ENCODE measurements at places on chromosomes 4 and X.

GRCh38 chr4:106291678-106292077 is 24.3 kb downstream of the TBCK start:
- DNase-seq, result no peak

- DNase-seq, result no peak
Measured at GRCh38 chrX:108833993-108834392, 97.6 kb upstream of the IRS4 start.

- no peak for DNase-seq
Measured at GRCh38 chrX:15786915-15787314, 3.4 kb upstream of the ZRSR2 start.

DNA sequence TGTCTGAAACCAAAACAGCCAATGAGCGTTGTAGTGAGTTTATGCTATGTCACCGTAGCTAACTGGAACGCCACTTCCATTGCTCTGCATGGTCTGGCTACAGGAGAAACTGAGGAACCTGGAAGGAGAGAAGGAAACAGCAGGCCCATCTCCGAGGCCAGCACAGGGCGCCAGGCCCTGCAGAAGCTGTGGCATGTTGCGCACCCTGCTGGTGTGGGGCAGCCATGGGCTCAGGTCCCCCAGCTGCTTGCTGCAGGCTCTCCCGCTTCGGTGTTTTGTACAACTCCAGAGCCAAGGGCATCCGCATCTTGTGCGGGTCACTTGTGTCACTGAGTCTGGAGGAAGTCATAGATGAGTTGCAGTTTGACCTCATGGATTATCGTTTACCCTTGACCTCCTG is 89.2 kb downstream of the AFAP1 start:
- DNase-seq, result no peak

- no peak for DNase-seq
Measured at GRCh38 chrX:47849778-47850177, 13.1 kb downstream of the ZNF81 start.

- DNase-seq, result no peak
Measured at GRCh38 chr4:42519803-42520417, 122.6 kb downstream of the SHISA3 start.

GRCh38 chrX:21843179-21843578 is 3.8 kb downstream of the MBTPS2 start:
- DNase-seq, result no peak

- DNase-seq, result no peak
Measured at GRCh38 chr4:56666279-56666678, 14.8 kb downstream of the HOPX start.

DNA sequence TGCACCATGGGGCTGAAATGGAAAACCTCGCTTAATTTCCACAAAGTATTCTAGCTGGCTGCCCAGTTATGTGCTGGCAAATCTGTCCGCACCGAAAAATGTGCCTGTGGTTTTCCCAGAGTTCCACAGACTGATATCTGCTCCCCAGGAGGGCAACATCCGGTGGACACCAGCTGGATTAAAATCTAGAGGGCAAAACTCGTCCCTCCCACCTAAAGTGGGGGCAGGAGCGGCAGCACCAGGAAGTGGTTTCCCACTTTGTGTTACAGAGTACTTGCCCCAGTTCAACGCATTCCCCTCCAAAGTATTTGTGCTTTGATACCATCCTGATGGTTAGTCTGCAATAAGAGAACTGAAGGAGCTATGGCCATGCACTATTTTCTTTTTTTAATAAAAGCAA is 187.6 kb downstream of the TSPAN5 start:
- no peak for DNase-seq

GRCh38 chr4:41013746-41014145 is 200.6 kb downstream of the APBB2 start:
- DNase-seq, result no peak

DNA sequence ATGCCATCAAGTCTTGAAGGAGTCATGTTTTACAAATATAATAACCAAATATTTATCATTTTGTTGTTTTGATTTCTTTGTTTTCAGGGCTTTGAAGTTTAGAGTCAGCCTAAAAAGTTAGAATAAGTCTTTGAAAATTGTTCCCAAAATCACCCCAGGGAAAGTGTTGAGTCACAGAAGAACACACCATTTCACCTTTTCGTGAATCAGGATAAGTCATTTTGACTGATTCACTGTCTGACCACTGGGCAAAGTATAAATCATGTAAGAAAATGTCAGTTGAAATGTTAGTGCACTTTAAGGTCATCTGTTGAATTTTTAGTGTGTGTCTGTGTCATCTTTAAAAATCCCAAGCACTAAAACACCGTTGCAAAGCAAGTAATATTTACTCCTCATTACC is 1320.1 kb downstream of the RPA4 start:
- DNase-seq, result no peak

DNA sequence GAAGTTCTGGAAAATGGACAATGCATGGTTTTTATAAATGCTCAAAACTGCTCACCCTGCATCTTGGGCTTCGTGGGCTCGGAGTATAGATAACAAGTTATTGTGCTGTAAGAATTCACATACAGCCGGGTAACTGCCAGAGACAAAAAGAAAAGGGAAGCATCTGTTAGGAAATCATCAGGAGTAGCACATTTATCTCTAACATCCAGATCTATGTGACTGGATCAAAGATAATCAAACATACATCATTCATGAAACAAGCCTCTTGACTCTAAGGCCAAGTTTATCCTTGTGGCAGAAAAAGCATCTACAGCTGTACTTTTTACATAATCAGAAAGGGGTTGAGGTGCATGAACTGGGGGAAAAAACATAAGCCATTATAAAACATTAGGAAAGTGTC is 264.2 kb downstream of the PPP3CA start:
- no peak for DNase-seq

- no peak for DNase-seq
Measured at GRCh38 chr4:3407930-3408792, 33.6 kb upstream of the HGFAC start.

- no peak for DNase-seq
Measured at GRCh38 chrX:129693354-129693753, 38.6 kb upstream of the APLN start.

GRCh38 chr4:7139167-7139982 is 53.0 kb upstream of the SORCS2 start:
- no peak for DNase-seq

DNA sequence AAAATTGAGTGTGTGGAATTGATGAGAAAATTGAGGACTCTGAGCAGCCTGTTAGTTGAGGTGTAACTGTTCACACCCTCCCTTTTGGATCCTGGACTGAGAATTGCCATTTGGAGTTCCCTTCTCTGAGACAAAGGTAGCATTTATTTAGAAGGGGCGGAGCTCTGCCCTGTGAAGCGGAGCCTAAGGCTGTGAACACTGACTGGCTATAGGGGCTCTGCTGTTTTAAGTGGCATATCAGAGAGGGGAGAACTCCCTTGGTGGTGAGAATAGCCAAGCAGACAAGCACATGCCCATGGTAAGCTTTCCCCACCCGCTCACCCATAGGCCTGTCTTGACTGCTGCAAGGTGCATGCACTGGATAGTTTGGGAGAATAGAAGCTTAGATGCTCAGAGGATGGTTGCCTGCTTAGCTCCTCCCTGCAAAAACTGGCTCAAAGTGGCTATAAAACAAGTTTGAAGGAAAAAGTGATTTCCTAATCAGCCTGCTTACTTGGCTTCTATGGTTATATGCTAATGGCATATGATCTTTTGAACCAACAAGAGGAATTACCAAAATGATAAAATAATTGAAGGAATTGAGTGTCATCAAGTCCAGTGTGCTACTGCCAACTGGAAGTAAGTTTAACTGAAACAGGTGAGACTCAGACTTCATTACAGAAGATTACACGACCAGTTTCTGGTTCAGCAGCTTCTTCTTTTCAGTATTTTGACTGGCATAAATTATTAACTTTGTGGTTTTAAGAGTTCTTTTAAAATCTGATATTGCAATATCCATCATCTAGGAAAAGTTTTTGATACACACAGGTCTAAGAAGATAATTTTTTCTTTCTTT is 108.4 kb downstream of the AFF1 start:
- no peak for DNase-seq

DNA sequence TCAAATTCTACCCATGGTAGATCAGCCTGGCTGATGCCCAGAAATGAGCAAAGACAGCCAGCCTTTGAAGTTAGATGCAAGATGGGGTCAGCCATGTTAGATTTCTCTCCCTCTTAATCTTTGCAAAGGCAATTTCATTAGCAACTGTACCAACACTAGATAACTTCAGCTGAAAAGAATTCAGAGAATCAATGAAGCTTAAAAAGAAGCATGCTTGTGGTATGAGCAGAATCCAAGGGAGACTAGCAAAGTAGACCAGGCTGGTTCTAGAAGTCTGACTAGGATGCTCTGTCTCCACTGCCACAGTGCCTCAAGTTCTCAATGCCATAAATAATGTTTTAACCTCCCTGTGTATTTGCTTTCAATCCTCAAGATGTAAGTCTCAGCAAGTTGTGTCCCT is 247.3 kb downstream of the SLC7A11 start:
- DNase-seq, result no peak

GRCh38 chr4:1579901-1580691 is 104.0 kb downstream of the FAM53A start:
- DNase-seq, result no peak

- no peak for DNase-seq
Measured at GRCh38 chrX:9788911-9789310, 2.7 kb downstream of the SHROOM2 start.

DNA sequence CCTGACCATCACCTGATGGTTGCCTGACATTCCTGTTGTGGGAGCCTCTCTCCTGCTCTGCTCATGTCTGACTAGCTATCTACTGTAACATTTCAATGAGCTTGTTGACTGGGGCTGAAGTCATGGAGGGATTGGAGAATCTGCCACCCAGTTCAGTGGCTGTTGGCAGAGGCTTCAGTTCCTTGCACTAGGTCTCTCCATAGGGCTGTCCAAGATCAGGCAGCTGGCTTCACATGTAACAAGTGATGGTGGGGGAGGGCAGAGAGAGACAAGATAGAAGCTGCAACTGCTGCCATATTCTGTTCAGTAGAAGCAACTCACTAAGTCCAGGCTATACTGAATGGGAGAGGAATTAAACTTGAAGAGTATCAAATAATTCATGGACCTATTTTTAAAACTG is 14.1 kb upstream of the CCNI start:
- no peak for DNase-seq

GRCh38 chrX:109856974-109857373 is 123.9 kb upstream of the ACSL4 start:
- no peak for DNase-seq

- no peak for DNase-seq
Measured at GRCh38 chr4:170325599-170325998, 235.8 kb upstream of the AADAT start.

DNA sequence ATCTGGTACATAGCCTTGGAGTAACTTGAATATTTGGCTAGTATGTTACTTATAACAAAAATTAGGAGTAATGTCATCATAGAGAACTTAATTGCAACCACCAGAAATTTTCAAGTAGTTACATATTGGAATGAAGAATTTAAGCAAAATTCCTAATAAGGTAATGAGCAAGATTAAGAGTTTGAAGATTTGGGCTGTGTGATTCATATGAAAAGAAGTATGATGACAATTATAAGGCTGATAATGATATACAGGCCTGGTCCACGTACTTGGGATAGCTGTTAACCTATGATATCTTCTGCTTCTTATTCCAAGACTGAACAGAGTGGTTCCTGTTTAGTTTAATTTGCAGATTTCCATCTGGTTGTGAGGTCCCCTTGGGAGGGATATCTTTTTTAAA is 463.9 kb downstream of the RAPGEF2 start:
- no peak for DNase-seq

- DNase-seq, result no peak
Measured at GRCh38 chrX:30943984-30944383, 54.9 kb upstream of the TAB3 start.

- DNase-seq, result no peak
Measured at GRCh38 chr4:1199556-1200331, 27.4 kb upstream of the SPON2 start.

- DNase-seq, result no peak
Measured at GRCh38 chrX:3451571-3451970, 105.1 kb upstream of the MXRA5 start.

- no peak for DNase-seq
Measured at GRCh38 chr4:3026540-3026939, 47.8 kb downstream of the HTT-AS start.

DNA sequence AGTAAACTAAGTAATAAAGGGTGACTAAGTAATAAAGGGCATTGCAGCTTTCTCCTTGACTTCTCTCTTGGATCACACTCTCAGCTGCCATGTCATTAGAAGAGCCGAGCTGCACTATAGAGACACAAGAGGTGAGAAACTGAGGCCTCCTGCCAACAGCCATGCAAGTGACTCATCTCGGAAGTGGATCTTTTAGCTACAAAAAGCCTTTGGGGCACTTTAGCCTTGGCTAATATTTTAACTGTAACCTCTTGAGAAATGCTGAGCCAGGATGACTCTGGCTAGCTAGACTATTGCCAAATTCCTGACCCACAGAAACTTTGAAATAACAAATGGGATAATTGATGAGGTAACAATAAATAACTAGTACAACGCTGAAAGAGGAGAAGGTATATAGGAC is 1.5 kb upstream of the NEIL3 start:
- no peak for DNase-seq

DNA sequence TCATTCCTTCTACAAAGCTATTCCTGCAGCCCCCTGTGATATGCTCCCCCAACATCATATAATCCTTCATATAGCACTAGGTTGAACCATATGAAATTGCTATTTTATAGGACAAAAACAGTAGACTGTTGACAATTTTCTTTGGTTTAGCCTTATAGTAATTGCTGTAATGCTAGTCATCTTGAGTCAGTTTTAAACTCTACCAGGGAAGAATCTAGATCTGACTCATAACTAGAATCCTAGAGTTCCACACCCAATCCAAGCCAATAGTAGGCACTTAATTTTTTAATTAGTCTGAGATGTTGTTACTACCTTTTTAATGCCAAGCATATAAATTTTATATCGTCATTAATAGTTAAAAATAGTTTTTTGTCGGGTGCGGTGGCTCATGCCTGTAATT is 136.8 kb downstream of the CHRNA9 start:
- DNase-seq, result no peak

- no peak for DNase-seq
Measured at GRCh38 chrX:21412883-21413282, 38.7 kb downstream of the CNKSR2 start.

GRCh38 chr4:5447755-5448154 is 260.6 kb downstream of the EVC2 start:
- DNase-seq, result no peak

DNA sequence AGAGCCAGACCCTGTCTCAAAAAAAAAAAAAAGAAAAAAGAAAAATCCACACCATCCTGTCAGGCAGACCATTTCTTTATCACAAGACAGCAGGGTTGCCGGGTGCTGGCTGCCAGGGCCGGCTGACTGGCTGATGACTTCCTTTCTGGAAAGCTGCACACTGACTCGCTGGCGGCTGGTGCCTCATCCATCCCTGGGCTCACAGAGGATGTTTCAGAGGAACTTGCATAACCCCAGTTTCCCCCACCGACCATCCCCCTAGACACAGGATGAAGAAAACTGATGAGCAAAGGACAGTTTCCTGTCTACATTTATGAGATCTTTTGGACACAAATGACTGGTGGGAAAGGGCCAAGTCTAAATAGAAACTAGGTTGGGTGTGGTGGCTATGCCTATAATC is 14.1 kb downstream of the HPSE start:
- DNase-seq, result no peak

- no peak for DNase-seq
Measured at GRCh38 chr4:184306949-184307348, 89.3 kb upstream of the ENPP6 start.
